Activated T-helper 1 cell treated with anti-CD3 and anti-CD28 coated beads, Interleukin-2, amount 50 U/mL, for 16 hours (primary cell): ENCODE measurements at places on chromosomes 12 and 14.

- no peak for DNase-seq
Observed at GRCh38 chr12:51527966-51528365, 63.1 kb upstream of the SCN8A start.

DNA sequence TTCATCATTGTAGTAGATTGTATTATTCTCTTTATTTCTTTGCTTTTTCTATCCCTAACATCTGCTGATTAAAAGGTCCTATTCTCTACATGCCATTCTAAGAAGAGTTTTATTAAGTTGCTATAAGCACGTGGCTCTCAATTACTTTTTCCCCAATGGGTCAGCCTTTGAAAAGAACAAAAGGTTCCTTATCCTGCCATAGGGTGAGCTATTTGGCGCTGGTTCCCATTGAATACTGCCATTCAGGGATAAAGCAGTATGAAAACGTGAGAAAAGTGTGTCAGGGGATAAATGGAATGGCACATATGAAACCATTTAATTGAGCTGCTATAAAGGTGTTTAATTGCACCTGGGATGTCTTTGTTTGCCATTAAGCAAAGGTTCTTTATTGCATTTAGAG is 80.9 kb downstream of the SYNE2 start:
- no peak for DNase-seq

- no peak for DNase-seq
Observed at GRCh38 chr14:30108975-30109700, 181.5 kb upstream of the PRKD1 start.

DNA sequence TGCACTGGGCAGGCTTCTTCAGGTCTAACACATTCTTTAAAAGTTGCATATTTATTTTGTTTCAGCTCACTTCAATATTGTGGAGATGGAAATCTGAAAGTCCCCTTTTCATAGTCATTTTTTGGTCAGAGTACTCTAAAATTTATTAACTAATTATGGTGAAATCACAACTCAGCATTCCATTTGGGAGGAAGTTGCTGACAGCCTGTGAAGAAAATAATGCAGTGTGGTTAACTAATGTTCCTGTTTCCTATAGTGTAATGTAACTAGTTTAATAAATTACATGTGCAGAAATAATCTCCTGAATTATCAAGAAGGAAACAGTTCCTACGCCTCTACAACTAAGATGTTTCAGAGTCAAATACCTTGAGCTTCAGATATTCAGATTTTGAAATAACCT is 17.1 kb downstream of the LRFN5 start:
- no peak for DNase-seq
